Frontal cortex (tissue), 4 donors: ENCODE measurements at places on chromosomes 5 and 9.

DNA sequence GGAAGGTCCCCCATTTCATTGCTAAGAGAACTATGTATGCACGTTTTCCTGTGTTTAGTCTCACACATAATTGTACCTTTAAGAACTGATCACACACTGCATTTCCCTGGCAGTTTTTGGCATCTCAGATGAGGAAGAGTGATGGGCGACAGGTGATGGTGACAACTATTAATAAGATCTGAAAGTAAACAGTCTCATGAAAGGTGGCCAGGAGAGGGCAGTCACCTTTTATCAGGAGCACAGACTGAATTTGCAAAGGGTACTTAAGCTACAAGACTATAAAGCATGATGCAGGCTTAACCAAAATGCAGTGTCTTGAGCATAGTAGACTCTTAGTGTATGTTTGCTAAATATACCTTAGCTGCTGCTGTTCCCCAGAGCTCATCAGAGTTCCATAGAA lies 91.5 kb downstream of the GHR start:
- DNase-seq = no peak

DNA sequence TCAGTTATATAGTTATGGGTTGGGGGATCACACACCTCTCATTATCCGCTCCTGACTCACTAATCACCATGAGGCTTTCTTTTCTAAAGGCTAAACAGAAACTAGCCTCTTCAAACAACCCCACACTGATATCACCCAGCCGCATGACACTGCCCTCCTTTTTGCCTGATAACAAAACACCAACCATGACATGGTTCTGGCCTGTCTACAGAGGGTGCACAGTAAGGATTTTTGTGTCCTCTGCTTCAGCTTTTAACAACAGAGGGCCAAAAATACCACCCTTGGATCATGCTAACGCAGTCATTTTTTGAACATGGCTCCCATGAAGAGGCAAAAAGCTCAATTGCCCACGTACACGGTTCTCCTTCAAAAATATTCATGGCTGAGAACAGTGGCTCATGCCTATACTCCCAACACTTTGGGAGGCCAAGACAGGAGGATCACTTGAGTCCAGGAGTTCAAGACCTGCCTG lies 4.0 kb downstream of the CMBL start:
- no peak for DNase-seq

DNA sequence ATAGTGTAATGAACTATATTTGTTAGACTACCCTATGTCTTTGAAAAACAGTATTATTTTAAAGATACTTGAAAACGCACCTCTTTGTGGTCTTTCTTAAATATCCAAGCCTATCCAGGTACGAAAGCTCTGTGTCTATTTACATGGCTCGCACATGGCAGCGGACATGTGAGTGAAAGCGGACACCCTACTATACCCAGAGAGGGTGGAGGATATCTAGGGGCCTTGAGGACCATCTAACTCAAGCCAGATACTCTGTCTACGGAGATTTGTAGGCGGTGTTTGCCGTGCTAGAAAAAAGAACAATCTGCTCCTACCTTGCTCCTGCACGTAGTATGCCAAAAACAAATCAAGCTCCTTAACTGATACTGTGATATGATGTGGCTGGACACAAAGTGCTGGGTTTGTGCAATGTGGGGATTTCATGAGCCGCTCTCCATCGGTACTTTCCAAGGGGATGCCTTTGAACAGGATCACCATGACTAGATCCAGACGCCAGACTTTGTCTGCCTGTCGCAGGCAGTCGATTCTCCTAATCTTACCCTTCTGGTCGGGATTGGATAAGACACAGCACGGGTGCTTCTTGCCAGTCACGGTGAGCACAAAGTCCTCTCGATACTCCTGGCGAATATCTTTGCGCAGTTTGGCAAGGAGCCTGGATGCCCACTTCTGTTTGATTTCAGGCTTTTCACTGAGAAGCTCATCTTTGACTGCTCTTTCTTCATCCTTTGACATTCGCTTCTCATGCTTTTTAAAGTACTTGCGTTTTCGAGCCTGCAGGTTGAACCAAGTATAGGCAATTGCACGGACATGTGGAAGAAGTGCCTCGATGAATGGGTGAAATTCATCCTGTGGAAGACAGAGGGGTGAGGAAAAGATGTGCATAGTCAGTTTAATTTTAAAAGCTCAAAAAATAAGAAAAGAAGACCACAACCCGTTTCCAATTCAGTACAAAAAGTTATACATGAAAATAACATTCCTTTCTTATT lies 7.0 kb downstream of the NFIB start:
- DNase-seq = no peak

- no peak for DNase-seq
Measured at GRCh38 chr9:125845271-125845808, 98.2 kb downstream of the PBX3 start.

DNA sequence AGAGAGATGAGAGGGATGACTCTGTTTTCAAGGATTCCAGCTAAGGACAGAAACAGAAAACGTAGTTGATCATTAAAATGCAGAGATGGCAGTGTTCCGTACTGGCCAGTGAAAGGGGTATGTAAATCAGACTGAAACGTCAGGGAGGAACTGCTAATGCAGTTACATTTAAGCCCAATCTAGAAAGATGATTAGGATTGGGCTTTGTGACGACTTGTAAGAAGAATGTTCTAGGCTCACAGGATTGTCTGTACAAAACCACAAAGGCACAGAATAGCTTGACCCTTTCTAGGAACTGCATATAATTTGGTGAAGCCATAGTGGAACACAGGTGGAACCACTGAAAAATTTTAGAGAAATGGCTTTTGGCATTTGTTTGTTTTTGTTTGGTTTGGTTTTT lies 55.6 kb upstream of the TESK1 start:
- no peak for DNase-seq

- no peak for DNase-seq
Measured at GRCh38 chr5:120446068-120446492, 18.0 kb upstream of the PRR16 start.
